H9 (cell line): ENCODE measurements at places on chromosomes 13 and 19.
A peak's percentile ranks its signal among the peaks of the same experiment; 100 is the strongest.

GRCh38 chr19:34459614-34460013 is 21.9 kb upstream of the WTIP start:
- DNase-seq, result no peak

DNA sequence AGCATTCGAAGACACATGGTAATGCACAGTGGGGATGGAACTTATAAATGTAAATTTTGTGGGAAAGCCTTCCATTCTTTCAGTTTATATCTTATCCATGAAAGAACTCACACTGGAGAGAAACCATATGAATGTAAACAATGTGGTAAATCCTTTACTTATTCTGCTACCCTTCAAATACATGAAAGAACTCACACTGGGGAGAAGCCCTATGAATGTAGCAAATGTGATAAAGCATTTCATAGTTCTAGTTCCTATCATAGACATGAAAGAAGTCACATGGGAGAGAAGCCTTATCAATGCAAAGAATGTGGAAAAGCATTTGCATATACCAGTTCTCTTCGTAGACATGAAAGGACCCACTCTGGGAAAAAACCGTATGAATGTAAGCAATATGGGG is 16.2 kb upstream of the ZNF763 start:
- no peak for DNase-seq

DNA sequence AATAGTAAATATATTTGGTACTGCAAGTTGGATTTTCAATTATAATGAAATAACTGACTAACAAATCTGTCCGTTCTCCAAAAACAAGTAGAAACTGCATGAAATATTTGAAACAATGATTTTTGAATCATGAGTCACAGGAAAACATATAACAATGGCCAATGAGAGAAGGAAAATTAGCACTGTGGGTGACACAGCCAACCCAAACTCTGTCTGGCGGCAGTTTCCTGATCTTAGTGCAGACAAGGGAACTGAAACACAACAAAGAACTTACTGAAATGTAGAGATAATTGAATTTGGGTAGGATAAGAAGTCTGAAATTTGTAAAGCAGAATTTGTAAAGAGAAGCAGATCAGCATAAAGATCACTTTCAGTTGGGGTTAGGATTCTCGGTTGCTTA is 2743.3 kb upstream of the PCDH20 start:
- DNase-seq, result no peak

DNA sequence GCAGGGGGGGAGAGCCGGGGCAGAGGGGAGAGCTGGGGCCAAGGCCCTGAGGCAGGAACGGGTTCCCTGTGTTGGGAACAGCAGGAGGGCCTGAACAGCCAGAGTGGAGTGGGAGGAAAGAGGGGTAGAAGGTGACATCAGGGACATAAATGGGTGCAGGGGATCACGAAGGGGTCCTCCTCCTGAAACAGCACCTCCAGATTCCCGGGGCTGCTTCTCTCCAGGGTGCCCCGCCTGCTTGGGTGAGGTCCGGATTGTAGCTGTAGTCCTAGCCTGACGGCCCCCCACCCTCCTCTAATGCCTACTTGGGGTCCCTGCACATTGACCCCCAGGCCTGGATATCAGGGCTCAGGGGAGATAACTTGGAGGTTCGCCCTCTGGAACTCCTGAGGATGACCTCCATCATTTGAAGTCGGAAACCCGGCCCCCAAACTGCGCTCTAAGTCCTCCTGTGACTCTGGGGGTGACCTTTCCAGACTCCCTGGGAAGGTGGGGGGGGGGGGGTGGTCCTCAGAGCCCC is 473 bp upstream of the SCN1B start:
- peak; percentile 52 for DNase-seq

GRCh38 chr13:98761986-98762616 is 9.6 kb upstream of the SLC15A1 start:
- no peak for DNase-seq

DNA sequence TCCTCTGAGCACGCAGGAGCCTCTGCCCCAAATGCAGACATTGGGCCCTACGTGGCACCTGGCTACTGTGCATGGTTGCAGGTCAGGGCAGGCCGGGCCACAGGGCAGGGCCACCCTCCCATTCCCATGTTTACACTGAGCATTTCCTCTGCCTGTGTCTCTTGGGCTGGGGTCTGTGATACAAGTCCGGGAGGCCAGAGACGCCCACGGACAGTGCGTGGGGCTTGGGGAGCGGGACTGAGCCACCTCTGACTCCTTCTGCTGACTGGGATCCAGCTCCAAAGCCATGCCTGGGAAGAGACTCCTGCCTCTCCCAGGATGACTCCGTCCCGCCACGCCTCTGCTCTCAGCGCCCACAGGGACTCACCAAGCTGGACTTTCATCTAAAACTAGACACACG is 18.8 kb downstream of the GAS6 start:
- DNase-seq, result no peak

GRCh38 chr13:56865416-56865815 is 275.3 kb upstream of the PRR20A start:
- no peak for DNase-seq

DNA sequence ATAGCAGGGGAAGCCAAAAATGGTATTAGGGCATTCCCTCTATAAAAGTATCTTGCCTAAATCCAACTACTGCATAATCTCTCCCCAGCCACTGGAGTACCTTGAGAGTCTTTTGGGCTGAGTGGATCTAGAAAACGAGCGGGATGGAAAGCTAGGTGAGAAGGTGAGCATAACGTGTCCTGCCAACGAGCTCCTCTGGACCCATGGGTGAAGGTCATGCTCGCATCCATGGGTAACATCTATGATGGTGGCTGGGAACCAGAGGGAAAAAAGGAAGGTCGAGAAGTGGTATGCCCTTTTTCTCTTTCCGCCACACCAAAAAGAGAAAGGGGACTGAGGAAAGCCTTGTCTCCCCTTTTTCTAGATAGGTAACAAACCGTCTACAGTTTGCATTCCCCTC is 63.0 kb downstream of the ZNF208 start:
- DNase-seq, result no peak

GRCh38 chr19:2013683-2013961 is 1.9 kb downstream of the BTBD2 start:
- DNase-seq, result no peak

DNA sequence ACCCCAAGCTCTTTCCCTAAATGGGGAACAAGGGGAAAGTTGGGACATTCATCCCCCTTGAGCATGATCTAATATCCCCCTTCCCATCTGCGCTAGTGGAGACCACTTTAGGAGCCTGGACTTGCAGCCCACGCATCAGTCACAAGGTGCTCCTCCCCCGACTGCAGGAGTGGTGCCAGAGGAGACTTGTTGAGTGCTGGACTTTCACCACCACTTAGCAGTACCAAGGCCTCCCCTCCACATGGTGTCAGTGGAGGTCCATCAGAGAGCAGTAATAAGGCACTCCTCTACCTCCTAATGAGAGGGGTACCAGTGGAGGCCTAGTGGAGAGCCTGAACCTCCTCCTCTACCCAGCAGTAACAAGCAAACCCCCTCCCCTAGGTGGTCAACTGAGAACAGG is 22.5 kb downstream of the CAB39L start:
- DNase-seq, result peak; percentile 78

GRCh38 chr19:38544569-38545315 is 73.0 kb downstream of the MAP4K1 start:
- DNase-seq, result no peak

- no peak for DNase-seq
These were observed 13.6 kb downstream of the UBAC2 start for GRCh38 chr13:99214232-99214631.

DNA sequence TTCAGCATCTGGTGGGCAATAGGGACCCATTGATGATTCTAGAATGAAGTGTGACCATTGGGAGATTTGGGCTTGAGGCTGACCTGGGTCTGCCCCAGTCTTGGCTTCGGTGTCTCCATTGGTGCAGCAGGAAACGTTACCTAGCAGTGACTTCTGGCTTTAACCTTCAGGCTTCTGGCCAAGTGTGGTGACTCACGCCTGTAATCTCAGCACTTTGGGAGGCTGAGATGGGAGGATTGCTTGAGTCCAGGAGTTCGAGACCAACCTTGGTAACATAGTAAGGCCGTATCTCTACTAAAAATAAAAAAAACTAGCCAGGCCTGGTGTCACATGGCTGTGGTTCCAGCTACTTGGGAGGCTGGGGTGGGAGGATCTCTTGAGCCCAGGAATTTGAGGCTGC is 7.2 kb downstream of the FCHO1 start:
- DNase-seq, result no peak

DNA sequence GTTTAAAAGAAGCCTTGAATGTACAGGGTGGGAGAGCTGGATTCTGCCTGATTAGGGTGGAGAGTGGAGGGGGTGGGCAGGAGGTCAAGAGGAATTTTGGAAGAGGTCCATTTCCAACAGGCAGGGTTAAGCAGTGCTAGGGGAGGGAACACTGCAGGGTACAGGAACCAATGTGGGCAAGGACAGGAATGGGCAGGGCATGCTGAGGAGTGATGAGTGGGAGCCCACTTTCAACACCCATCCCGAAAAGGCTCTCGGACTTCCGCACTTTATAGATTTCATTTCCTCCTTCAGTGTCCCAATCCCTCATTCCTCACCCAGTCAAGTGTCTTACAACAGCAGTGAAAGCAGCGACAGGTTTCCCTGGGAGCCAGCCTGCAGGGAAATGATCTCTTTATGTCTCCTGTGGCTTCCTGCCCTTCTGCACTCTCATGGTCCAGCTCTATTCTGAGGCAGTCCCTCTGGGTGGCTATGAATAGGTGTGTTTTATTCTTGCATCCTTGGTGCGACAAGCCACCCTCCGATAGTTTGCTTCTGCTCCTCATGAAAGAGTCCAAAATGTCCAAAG is 50.5 kb upstream of the ZNF507 start:
- no peak for DNase-seq

DNA sequence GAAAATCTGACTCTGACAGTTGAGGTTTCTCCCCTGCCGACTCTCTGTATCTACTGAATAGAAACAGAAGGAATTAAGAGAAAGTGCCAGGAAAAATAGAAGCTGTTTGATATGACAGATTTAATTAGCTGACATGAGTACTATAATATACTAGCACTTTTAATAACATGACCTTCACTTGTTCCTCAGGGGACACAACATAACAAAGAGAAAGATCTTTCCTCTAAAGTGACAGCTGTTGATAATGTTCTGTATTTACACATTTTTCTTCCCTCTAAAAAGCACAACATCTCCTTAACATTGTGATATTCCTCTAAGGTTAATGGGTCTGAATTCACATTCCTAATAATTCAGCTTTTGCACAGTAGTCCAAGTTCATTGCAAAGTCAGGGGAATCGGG is 1136.0 kb downstream of the PCDH17 start:
- no peak for DNase-seq

DNA sequence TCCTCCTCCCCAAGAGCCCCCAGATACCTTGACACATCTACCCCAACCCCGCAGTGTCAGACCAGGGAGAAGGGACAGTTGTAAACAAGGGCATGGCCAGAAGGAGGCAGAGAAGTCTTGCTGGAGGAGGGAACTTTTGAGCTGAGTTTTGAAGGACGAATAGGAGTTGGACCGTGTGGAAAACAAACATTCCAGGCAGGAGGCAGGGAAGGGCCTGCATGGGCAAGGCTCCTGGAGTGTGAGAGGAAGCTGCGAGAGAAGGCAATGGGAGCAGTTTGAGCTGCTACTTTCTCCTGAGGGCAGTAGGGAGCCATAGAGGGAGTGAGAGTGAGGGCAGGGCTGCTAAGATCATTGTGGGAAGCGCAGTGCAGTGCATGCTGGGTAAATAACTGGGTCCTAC is 23.3 kb downstream of the IL12RB1 start:
- peak; percentile 73 for DNase-seq

- peak; percentile 67 for DNase-seq
These were observed at the start of gene ELAVL3 for GRCh38 chr19:11480715-11481533. TSS of gene ELAVL3 (minus strand) at chr19:11481046. CDS start at chr19:11480608, 438 bp downstream.

DNA sequence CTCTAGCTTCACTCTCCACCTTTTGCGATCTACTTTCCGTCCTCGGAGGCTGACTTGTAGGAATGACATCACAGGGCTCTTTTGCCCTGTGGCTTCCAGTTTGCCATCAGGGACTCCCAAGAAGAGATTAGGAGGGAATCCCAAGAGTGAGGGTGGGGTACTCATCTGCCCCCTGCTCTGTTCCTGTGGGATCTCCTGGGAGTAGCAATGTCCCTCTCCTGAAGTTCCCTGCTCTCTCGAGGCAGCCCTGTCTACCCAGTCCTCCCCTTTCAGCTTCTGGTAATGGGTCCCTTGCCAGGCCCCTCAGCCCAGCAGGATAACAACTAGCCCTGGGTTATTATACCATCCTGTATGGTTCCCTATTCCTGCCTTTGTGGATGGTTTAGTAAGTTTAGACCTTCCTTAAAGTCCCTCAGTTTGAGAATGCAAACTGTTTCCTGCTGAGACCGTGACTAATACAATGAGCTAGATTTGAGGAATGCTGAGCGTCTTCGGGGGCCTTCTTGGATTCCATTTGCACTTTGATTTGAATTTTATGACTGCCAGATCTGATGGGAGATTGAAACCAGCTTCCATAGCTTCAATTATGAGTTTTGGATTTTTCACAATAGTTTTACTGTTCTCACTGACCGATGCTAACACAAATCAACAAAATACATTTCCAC is 73.7 kb upstream of the IPO5 start:
- DNase-seq, result no peak

DNA sequence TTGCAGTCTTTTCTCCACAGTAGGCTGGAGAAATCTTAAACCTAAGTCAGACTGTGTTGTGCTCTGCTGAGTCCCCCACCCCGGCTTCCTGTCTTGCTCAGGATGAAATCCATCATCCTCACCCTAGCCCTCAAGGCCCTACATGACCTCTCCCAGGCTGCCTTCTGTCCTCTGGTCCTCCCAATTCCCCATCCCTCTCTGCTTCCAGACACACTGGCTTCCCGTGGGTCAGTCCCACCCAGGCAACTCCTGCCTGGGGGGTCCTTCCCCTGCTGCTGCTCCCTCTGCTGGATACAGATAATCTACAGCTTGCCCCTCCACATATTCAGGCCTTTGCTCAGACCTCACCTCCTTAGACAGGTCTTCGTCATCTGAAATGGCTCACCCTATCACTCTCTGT is 18.4 kb upstream of the CBY2 start:
- DNase-seq, result peak; percentile 42

DNA sequence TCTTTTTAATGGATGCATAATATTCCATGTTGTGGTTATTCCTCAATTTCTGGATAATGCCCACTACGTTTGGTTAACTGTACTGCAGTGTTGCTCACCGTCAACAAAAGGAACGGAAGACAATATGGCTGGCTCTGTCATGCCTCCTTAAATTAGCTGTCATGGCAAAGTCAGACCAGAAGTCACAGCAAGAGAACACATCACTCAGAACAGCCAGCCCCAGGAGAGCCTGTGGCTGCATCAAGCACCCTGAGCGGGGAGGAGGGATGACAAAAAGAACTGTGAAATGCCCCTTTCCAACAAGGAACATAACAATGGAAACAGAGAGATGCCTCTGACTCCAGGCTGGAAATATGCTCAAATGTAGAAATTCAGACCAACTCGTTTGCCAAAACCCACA is 366.0 kb upstream of the ZNF507 start:
- DNase-seq, result no peak
